ENCODE measurements at places on chromosomes 12 and 14.
A peak's percentile ranks its signal among the peaks of the same experiment; 100 is the strongest.

DNA sequence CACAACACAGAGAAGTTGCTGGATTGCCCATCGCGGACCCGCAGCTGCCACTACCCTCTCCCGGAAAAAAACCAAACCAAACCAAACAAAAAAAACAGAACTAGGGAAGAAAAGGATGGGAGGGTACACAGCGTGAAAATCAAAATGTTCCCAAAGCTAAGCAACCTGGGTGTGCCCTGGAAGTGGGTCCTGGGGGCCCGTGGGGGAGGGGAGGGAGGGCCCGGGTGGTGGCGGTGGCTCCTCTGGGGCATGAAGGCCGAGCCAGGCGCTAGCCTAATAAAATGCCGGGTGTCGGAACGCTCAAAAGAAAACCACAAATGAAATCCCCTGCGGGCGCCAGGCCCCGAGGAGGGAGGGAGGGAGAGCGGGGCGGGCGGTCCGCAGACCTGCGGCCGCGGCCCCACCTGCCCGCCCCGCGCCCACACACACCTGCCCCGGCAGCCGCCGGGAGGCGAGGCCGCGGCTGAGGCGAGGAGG is 787 bp downstream of the HECTD4 start:
- DNase-seq, result peak; percentile 68

DNA sequence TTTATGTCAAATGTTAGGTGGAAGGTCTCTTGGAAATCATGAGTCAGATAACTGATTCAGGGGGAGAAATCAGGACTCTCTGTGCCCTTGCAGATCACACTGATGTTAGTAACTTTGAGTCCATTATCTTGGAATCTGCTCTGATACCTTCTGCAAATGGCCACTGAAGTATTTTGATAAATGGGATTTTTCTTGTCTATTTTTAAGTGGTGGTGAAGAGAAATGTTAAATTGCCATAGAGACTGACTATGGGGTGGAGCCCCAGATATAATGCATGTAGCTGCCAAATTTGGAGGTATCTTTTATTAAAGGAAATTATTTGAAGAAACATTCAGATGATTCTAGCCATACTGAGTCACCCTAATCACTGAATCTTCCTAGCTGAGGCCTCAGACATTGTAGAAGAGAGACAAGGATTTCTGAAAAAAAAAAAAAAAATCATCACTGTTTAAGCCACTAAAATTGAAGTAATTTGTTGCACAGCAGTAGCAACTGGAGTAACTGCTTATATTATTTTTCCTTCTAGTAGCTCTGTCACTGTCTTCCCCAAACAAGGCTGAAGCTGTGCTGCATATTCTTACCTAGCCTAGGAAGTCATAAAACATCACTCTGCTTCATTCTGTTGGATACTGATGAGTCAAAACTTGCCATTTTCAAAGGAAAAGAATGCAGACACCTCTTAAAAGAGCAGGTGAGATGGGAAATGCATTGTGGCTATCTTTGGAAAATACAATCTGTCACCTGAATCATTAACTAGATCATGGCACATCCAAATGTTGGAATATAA is 36.0 kb upstream of the CLEC14A start:
- no peak for DNase-seq

DNA sequence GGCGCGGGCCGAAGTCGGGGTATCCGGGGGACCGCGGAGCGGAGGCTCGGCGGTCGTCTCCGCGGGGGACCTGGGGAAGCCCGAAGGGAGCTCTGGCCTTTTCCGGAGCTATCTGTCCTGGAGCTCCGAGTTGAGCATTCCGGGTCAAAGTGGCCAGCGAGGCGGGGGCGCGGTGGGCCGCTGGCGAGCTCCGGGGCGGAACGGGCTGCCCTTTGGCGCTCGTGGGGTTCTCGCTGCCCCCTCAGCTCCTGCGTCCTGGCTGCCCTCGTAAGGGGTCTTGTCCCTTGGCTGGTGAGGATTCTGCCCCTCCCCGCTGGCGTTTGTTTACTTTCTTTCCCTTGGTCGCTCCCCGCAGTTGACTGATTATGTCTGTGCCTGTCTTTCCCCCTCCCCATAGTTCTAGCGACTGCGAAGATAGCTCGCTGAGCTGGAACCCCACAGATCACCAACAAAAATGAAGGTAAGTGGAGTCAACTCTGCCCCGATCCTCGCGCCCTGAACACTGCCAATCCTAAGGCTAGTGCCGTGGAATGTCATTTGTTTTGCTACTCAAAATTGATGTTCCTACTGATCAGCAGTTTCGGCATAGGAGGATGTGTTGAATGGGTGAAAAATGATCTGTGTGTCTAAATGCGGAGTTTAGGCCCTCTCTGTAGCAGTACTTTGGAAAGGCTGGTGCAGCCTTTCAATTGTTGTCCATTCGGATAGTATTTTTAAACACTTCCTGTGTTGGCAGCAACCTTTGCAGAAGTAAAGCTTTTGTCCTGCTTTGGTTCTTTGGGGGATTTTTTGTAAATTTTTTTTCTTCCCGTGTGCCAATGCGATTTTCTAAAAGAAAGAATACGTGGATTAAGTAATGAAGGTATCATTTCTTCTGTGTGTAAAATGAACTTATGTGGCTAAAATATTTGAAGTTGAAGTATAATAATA is 1.3 kb downstream of the ARID4A start:
- peak; percentile 33 for DNase-seq

DNA sequence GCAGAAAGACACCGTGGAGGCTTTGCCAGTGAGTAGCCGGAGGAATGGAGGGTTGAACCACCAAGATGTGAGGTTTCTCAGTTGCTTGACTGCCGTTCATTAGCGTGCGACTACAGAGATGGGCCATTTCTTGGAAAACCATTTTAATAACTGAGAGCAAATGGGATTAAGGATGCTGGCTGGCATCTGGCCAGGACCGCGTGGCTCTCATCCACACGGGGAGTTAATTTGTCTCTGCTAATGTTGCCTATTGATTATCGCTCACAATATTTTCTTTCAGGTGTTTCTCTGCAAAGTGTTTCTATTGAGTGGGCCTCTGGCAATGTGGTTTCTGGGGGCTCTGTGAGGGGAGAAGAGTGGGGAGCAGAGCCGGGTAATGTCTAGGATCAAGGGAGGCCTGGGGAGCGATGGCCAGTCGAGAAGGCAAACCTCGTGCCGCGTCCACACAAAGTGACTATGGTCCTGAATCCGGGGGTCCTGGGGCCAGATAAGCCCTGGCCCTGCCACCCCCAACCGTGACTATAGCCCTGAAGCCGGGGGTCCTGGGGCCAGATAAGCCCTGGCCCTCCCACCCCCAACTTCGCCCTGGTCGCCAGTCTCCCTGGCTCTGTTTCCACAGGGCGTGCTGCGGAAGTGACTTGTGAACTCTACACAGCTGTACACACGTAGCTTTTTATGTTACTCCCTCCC is 110.6 kb downstream of the PRMT8 start:
- no peak for DNase-seq

GRCh38 chr14:26896447-26896846 is 298.6 kb upstream of the NOVA1 start:
- no peak for DNase-seq

- no peak for DNase-seq
These were observed 28.2 kb downstream of the DAD1 start for GRCh38 chr14:22560662-22561365.

- no peak for DNase-seq
These were observed 365.1 kb upstream of the PDE3A start for GRCh38 chr12:20003252-20003651.

DNA sequence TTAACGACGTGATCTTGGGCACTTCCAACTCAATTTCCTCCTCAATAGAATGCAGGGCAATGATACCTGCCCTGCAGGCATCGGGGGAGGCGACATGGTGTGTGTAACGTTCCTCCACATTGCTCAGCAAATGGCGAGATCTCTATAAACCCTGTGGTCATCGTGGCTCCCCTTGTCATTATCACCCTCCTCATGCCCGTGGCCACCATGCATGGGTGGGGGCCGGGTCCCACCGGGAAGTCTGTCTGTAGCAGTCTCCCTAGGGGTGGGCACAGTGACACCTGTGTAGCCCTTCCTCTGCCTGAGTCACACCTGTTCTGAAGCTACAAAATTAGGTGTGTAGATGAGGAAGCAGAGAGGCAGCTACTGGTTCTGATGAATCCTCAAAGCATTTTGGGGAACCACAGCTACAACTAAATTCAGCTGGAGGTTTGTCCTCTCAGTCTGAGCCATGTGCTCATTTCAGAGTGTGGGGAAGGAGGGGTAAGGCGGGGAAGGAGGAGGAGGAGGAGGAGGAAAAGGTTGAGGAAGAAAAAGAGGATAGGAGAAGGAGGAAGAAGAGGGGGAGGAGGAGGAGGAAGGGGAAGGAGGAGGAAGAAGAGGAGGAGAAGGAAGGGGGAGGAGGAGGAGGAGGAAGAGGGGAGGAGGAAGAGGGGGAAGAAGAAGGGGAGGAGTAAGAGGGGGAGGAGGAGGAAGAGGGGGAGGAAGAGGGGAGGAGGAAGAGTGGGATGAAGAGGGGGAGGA is 11.0 kb upstream of the CACNA2D4 start:
- peak; percentile 32 for DNase-seq

DNA sequence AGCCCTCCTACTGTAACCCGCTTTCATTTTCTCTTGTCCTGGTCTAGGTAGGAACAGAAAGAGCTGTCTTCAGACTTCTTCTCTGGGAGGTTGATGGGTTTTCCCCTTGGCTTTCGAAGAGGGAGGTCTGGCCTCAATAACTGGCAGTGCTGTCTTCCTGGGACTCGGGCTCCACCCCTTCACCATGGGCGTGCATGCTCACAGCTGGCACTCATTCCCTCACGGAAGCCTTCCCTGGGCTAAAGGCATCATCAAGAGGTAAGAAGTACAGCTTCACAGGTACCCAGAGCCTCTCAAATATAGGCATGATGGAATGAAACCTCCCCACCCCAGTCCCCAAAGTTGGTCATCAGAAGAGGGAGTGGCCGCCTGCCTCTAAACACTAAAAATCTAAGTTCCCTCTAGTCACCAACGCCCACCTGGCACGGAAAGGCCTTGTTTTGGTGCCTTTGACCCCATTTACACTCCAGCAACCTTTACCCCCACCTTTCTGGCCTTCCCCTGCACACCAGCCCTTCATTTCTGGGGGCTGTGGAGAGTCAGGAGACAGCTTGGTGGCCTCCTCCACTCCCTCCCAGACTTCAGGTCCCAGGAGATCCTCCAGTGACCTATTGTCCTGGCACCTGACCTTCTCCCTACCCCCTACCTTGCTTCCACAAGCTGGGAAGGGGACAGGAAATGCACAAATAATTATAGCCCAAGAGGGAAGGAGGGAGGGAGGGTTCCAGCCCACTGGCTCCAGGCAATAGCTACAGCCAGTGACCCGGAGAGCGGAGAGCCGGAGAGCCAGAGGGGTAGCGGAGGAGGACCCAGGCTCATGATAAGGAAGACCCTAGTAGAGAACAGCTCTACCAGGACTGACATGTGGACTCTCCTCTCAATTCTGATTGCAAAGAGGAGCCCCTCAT is 2.8 kb downstream of the RAPGEF3 start:
- DNase-seq, result no peak

DNA sequence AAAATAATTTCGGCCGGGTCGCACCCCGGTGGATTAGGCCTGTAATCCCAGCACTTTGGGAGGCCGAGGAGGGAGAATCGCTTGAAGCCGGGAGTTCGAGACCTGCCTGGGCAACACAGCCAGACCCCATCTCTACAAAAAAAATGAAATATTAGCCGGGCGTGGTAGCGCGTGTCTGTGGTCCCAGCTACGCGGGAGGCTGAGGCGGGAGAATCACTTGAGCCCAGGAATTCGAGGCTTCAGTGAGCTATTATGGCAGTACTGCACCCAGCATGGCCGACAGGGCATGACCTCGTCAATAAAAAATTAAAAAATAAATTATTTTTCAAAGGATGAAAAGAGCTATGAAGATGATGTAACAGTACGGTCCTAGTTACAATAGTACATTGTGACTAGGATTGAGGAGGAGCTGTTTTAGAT is 523 bp downstream of the GTF2H3 start:
- no peak for DNase-seq

GRCh38 chr12:105974738-105975137 is 164.0 kb downstream of the NUAK1 start:
- no peak for DNase-seq

DNA sequence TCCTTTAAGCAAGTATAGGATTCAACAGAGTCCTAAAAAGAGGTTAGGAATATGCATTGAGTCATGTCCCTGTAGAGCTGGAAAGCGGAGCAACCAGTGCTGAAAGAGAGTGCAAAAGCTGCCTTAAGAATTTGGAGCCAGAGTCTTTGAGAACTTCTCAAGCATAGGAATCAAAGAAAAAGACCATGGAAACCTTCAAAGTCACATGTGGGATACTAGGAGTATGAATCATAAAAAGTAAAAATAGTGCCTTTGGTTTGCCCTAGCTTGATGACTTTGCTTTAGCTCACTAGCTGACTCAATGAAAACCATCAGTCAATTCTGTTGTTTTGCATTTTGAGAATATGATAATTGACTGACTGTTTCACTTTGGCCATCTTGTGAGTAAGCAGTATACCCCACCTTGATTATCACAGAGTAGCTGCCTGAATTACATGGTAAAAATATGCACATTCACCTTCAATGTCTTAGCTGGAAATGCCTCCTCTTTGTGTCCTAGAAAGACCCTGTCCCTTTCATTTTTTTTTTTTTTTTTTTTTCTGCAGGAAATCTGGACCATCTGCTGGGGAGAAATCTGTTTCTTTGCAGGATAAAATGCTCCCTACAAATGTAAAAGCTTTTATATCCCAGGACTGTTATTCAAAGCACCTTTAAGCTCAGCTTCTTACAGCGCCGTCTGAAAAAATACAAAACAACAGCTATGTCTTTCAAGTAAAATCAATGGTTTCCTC is 248.6 kb upstream of the KRR1 start:
- no peak for DNase-seq

GRCh38 chr14:24712909-24713308 is 78.9 kb upstream of the GZMB start:
- no peak for DNase-seq

GRCh38 chr14:51981218-51981854 is 8.0 kb upstream of the RTRAF start:
- no peak for DNase-seq

- DNase-seq, result no peak
These were observed 106.0 kb downstream of the HMGA2 start for GRCh38 chr12:65930114-65930828.

GRCh38 chr14:25046301-25046943 is 3.5 kb downstream of the STXBP6 start:
- DNase-seq, result no peak

GRCh38 chr12:92566448-92567019 is 136.3 kb upstream of the PLEKHG7 start:
- no peak for DNase-seq

GRCh38 chr12:54394281-54394719 is 9.8 kb upstream of the ZNF385A start:
- peak; percentile 76 for DNase-seq
